ENCODE measurements at places on chromosomes 1 and 21. TPM values are rescaled to one million over a fixed set of nuclear protein-coding genes. Genes with fewer than 3 reads are reported as not detected.
A peak's percentile ranks its signal among the peaks of the same experiment; 100 is the strongest.

GRCh38 chr1:110161849-110162248 lies 11.6 kb downstream of the SLC6A17 start:
- DNase-seq: no peak

DNA sequence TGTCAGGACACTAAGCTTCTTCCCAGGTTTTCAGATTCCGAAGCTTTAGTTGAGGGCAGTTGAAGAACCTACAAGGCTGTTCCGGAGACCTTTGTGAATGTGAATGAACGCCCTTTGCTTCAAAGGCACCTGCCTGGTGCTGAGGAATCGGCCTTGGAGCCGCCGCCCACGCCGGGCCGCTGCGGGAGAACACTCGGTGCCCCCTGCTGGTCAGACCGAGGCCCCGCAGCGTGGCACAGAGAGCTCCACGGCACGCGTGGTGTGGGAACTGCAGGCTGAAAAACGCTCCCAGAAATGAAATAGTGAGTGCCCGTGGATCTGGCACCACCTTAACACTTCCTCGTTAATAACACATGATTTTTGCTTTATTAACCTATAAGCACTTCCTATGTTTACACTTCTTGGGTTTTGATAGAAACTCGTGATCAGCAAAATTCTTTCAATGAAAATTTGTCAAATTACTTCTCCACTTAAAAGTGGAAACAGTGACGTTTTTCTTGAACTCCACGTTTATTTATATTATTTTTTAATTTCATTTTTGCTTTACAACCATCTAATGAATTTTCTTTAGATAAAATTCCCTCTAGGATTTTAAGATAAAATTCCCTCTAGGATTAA lies 460.6 kb downstream of the DSCAM start:
- DNase-seq: peak; percentile 64

DNA sequence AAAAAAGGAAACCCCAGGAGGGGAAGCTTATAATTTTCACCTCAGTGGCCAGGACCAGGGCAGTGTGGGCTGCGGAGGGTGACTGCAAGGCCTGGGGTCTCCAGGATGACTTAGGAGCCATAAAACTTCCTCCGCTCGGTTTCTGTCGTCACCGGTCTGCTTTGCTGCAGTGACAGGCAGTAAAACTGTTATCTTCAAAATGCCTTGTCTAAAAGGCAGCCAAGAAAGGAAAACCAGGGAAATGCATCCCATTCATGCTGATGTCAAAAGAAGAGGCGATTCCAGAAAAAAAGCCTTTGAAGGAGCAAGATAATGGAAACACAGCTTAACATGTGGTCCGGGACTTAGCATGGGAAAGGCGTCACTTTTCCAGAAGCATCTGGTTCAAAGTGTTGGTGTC lies 42.0 kb downstream of the COL6A1 start:
- no peak for DNase-seq

Gene ANGPTL3
- total RNA-seq: 248 TPM

DNA sequence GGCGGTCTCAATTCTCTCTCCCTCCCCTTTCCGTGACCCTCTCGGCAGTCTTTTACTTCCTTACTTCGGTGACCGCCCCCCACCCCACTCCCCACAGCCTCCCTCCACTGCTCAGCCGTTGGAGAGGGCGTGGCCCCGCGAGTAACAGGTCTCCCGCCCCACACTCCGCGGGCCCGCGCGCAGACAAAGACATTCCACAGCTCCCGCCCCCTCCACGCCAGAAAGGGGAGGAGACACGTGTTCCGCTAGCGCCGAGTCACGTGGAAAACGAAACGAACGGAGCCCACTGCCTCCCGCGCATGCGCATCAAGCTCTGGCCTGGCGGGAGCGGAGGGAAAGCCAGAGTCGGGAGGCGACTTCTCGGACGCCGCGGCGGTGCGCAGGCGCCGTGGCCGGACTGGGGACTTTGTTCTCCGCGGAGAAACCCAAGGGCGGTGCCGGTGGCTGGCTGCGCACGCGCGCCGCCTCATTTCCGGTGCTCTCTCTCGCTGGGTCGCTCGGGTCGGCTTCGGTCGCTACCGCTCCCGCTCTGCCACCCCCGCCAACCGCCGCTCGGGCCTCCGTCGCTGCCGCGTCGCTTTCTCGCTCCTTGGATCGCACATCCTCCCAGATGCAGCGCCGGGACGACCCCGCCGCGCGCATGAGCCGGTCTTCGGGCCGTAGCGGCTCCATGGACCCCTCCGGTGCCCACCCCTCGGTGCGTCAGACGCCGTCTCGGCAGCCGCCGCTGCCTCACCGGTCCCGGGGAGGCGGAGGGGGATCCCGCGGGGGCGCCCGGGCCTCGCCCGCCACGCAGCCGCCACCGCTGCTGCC lies at the start of gene KHDRBS1:
TSS of gene KHDRBS1 (plus strand) at position 483 of the 813 bp plus-strand sequence. CDS start at position 611, 128 bp downstream.
- peak; percentile 99 for DNase-seq

- no peak for DNase-seq
Measured at GRCh38 chr1:207404849-207405525, 49.1 kb upstream of the CR2 start.

DNA sequence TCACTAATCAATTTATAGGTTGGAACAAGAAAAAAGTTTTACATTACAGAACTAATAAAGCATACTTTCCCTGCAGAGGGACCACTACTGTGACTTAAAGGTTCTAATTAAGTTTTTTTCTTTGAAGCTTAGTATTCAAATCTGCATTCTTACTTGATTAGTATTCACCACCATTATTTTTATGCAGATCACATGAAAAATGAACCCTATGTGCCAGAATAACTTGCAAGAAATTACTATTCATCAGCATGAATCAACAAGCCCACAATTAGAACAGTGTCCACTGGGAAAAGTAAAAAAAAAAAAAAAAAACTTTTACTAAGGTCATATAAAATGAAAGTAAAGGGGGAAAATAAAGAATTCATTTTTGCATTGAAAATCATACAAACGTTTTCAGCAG lies 90.8 kb downstream of the SMYD3 start:
- no peak for DNase-seq

Gene CORT
- not detected for total RNA-seq

- no peak for DNase-seq
Measured at GRCh38 chr21:34945288-34945687, 103.8 kb downstream of the RUNX1 start.

Gene FCRLB
- total RNA-seq: 0.98 TPM

Gene ORC1
- 2.9 TPM for total RNA-seq

- DNase-seq: peak; percentile 50
Measured at GRCh38 chr1:67618285-67619018, 66.5 kb upstream of the GADD45A start.

DNA sequence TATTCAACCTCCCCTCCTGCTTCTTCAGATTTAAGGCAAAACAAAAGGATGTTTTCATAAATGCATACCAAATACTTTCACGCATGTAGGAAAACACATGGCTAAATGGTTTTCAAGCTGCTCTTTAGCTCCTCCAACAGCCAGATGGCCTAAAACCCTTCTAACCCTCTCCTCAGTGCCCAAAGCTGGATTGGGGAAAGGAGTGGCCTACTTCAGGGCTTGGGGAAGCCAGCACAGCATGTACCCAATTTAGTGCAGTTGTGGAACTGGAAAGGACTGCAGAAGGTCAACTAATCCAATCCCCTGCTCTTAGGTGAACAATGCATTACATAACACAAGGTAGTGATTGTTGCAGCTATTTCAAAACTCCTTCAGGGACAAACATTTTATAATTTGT lies 9.3 kb downstream of the F5 start:
- DNase-seq: no peak

Gene SERPINC1
- 2,875 TPM for total RNA-seq

- peak; percentile 72 for DNase-seq
Measured at GRCh38 chr21:37758982-37759381, 157.3 kb downstream of the KCNJ6 start.

DNA sequence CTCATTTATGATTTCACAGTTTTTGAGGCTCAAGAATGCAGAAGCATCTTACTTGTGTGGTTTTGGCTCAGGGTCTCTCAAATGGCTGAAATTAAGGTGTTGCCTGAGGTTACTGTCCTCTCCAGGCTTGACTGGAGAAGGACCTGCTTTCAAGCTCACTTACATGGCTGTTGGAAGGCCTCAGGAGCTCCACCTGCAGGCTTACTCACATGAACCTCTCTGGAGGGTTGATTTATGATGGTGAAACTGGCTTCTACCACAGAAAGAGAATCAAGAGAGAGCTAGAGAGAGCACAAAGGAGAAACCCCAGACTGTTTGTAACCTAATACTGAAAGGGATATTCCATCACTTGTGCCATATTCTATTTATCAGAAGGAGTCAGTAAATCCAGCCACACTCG lies 6.2 kb upstream of the KCNK2 start:
- DNase-seq: peak; percentile 27

GRCh38 chr1:31924839-31925238 lies 13.3 kb downstream of the PTP4A2 start:
- DNase-seq: no peak

Gene KIAA0040
- 5.2 TPM for total RNA-seq

Gene HIVEP3
- 1.4 TPM for total RNA-seq

Gene NME7
- 4.6 TPM for total RNA-seq

Measured in right lobe of liver (tissue), 6 donors.